ENCODE measurements at places on chromosomes 2 and 18.

GRCh38 chr2:227829337-227829736 is 15.7 kb downstream of the CCL20 start:
- no peak for DNase-seq

DNA sequence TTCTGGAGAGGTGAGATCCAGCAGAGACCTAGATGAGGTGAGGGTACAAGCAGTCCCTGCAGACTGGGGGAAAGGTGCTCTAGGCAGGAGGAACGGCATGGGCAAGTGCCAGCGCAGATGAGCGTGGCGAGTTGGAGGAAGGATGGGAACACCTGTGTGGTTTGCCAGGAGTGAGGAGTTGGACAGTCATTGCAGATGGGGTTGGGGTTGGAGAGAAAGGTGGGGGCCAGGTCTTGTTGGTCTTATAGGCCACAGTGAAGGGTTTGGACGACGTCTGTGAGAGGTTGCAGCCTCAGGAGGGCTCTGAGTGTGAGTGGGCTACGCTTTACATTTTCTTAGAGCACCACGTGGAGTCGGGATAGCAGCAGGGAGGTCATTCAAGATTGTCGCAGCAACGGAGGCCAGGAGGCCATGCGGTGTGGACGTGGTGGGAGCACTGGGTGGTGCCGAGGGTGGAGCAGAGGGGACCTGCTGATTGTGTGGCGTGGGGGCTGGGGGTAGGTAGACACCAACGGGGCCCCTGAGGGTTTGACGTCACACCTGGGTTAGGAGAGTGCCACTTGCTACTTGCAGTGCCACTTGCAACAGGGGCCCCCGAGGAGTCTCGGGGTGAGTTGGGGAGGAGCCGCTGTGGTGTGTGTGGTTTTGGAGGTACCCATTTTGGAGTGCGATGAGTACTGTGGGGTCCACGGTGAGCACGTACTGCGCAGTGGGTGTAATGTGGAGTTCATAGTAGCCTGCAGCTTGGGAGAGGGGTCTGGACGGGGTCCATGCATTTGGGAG is 66.2 kb downstream of the LPIN1 start:
- no peak for DNase-seq

DNA sequence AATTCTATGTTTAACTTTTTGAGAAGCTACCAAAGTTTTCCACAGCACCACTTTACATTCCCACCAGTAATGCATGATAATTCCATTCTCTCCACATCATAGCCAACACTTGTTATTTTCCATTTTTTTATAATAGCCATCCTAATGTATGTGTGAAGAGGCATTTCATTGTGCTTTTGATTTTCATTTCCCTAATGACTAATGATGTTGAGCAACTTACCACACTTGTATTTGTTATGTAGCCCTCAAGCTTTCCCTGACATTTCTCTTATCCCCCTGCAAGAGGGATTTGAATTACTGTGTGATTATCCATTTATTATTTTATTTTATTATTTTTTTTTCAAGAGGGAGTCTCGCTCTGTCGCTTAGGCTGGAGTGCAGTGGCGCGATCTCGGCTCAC is 23.6 kb upstream of the SOS1 start:
- no peak for DNase-seq

GRCh38 chr2:10345126-10345525 is 42.4 kb downstream of the HPCAL1 start:
- no peak for DNase-seq

DNA sequence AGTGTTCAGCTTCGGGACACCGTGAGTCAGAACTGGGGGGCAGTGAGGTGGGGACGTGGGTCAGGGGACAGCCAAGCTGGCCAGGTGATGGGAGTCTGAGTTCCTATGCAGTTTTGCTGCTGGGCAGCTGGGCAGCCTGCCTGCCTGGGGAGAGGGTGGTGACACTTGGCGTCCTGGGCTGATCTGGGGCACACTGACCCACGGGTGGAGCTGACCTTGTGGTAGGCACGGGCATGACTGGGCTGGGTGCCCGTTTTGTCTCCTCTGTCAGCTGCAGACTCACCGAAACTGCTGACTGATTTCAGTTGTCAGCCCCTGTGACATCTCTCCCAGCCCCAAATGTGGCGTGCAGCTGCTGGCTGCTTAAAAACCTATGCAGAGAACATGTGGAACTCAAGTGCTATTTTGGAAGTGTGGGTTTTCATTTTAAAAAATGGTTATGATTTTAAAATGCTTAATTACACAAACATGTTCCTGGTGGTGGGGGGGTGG is 32.6 kb upstream of the E2F6 start:
- DNase-seq = no peak
